ENCODE measurements at places on chromosomes 3 and 15.

- no peak for DNase-seq
These were observed 19.6 kb downstream of the EIF1B start for GRCh38 chr3:40329071-40329470.

- no peak for DNase-seq
These were observed 148.5 kb upstream of the PDZRN3 start for GRCh38 chr3:73773233-73773632.

DNA sequence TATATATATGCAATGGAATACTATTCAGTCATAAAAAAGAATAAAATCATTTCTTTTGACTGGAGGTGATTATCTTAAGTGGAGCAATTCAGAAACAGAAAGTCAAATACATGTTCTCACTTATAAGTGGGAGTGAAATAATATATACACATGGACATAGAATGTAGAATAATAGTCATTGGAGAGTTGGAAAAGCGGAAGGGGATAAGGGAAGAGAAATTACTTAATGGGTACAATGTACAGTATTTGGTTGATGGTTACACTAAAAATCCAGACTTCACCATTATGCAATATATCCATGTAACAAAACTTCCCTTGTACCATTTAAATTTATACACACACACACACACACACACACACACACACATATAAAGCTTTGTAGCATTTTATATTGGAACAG is 84.3 kb downstream of the RAP2B start:
- no peak for DNase-seq

DNA sequence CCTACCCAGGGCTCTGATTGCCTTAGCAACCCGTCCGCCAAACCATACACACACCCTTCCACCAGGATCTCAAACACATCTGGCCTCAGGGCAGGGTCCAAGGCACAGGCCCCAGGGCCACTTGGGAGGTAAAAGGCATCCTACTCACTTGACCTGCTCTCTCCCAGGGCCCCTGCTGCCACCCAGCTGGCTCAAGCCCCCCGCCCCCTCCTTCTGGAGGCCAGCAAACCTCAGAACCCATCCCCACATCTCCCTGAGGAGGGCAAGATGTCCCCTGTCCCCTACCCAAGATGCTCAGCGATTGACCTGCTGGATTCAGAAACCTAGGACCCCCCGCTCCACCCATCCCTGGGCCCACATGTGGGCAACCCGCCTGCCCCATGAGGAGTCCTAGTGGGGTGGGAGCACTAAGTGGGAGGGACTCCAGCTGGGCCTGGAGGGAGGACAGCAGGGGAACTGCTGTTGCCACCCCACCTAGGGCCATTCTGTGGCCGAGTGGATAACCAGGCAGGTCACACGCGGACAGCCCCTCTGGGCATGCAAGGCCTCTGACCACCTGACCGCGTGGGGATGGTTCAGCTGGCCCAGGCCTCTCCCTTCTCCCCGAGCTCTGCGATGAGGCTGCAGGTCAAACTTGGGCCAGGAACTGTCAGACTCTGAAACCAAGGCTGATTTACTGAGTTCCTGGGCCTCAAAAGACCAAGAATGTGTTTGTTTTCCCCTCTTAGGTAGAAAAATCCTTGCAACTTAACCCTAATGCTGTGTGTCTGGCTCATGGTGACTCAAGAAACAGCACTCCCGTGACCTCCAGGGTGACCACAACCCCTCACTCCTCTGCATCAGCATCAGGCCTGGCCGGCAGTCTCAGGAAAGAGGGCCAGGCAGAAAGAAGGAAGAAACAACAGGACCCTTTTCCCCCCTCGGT is 4.2 kb downstream of the MFGE8 start:
- DNase-seq, result no peak

GRCh38 chr3:117719316-117719926 is 1009.8 kb downstream of the TUSC7 start:
- DNase-seq, result no peak

DNA sequence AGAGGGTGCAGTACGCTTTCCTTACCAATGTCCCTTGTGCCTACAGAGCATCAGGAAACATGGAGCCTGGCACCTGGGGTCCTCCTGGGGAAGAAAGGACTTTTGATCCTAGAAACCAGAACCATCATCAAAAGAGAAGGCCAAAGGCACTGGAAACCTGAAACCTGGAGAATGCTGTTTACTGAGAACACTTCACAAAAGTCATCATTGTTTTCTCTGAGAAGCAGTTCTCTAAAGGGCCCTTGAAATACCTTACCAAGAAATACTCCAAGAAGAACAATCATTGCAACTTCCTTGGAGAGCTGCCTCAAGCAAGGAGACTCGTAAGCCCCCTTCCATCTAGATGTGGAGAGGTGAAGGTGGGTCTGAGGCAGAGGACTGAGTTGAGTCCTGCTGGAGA is 66.0 kb downstream of the TLE3 start:
- no peak for DNase-seq

DNA sequence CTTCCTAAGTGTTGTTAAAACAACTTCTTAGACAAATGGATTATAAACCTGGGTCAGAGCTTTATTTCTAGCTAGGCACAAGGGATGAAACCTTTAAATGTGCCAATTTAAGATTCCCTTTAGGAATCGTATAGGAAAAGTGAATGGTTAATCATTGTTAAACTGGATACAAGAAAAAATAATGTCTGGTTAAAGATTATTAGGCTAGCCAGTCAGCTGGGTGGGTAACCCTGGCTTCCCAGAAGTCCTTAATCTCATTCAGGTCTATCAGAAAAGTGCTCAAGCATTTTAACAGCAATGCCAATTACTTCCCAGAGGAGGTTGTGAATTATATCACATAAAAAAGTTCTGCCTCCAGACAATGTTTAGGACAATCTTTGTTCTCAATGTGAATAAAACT is 37.6 kb downstream of the NANOGP8 start:
- DNase-seq, result no peak

DNA sequence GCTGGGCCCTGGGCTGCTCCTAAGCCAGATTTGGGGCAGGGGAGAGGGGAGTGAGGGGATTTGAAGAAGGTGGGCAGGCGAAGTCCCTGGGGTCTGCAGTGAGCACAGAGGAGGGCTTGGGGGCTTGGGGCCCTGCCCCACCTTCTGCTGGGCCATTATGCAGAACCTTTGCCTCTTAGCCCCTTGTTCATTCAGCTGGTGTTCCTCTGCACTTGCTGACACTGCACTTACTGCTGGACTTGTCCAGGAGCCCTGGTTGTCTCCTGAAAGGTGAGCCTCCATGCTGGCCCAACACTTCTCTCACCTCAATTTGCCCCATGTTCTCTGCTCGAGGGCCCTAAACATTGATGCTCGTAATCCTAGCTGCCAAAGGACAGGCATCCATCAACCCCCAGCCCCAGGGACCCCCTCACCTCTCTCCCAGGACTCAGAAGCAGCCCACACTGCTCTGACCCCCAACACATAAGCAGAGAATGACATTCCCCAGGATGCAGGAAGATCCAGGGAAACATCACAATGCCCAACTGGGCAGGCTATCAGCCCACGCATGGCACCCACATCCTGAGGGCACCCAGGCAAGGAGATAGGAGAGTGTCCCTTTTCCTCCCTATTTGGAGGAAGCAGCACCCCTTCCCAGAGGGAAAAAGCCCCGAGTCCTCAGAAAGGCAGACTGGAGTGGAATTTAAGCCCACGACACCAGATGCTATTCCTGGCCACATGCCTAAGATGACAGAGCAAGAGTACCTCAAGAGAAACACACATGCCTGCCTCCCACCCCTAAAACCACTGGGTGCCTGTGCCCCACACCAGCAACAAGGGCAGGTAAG is 76.8 kb downstream of the ADCY5 start:
- DNase-seq, result no peak

DNA sequence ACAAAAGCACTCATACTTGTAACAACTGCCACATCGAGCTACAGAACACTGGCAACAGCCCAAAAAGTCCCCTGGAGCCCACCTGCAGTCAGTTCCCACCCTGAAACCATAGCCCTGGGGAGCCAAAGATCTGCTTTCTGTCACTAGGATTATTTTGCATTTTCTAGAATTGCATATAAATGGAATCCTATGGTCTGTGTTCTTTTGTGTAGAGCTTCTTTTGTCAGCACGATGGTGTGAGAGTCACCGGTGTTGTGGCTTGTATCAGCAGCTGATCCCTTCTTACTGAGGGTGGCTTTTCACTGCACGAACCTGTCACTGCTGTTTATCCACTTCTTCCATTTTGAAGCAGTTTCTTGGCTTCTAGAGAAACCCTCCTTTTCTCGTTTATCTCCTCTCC is 60.1 kb upstream of the PRR23E start:
- no peak for DNase-seq

DNA sequence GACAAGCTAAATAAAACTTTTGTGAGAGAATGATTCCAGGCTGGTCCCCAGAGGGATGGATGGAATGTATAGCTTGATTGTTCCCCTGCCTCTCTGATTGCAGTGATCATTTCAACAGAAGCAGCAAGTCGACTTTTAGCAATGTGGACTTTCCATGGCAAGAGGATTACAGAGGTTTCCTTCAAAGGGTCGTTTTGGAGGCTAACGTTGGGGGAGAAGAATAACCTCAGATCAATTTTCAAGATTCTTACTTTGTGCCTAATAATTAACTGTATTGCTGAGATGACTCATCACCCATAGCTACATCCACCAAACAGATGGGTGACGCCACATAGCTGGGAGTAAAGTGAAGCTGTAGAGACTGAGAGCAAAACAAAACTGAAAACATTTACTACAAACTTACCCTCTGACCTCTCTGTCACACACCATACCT is 79.9 kb downstream of the GTPBP8 start:
- DNase-seq, result no peak

GRCh38 chr3:195247086-195247862 is 23.7 kb downstream of the XXYLT1 start:
- no peak for DNase-seq

- DNase-seq, result no peak
These were observed 34.7 kb downstream of the NUP210 start for GRCh38 chr3:13385373-13385965.

DNA sequence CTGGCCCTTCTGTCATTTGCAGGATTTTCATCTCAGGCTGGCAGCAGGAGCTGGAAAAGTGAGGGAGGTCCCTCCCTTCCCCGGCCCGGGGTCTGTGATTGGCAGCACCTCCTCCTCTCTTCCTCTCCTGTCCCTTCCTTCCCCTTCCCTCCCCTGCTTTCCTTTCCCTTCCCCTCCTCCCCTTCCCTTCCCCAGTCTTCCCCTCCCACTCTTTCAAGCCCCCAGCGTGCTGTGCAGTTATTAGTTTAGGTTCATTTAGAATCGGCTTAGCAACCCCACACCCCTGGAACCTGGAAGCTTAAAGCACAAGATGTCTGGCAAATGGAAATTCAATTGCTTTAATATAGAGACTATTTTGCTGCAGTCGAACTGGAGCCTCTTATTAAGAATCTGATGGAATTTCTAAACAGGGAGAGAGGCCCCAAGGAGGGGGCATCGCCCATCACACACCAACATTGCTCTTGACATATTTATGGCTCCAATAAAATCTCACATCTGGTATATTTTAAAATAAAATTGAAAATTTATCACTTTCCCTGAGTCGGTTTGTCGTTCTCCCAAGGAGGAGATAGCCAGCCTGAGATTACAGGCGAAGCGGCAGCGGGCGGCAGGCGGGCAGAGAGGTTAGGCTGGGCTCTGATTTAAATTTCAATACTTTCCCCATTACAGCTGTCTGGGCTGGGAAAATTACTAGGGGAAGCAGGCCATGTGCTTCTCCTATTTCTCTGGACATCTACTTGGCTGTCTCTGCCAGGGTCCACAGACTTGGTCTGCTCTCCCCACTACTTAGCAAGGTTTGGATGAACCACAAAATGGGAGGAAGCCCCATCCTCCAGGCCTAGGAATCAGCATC is 98.9 kb downstream of the LINGO1 start:
- no peak for DNase-seq

DNA sequence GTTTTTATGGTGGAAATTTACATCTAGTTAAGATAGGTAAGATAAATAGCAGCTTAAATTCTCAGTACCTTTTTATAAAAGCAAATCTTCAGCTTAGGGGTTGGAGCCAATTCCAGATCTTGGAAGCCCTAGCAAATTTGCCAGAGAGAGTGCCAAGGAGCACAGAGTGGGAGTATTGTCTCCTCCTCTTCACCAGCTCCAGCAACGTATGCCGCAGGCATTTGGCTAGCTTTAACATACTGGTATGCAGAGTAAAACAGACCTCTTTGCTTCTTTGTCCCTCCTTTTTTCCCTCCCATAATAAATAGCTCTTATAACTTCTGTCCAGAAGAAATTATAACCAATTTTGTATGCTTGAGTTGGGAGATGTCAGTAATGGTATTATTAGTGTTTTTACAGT is 140.4 kb downstream of the DIPK2A start:
- DNase-seq, result no peak

DNA sequence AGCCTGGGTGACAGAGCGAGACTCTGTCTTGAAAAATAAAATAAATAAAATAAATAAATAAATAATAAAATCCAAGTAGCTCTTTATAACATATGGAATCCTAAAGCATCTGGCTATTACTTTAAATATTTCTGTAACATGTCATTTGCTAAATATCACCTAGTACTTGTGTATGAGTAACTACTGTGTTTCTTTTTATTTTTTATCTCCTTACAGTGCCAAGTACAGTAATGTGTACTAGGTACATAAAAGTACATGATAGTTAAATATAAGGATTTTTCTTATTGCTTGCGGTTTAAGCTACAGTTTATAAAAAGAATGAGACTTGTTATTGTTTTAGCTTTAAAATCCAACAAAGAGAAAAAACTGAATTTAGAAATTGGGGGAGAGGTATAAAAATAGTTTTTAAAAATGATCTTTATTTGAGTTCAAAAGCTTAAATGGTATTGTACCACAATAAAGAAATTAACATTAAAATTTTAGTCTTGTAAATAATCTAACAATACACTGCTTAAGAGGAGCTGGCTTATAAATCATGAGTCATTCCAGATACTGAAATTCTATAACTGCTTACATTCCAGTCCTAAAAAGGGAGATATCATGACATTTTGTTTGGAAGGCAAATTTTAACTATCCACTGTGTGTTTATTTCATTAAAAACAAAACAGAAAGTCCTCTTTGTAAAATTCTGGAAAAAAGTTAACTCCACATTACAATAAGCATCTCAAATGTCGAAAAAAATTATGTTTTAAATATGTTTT is 73.1 kb downstream of the FGF7 start:
- no peak for DNase-seq

DNA sequence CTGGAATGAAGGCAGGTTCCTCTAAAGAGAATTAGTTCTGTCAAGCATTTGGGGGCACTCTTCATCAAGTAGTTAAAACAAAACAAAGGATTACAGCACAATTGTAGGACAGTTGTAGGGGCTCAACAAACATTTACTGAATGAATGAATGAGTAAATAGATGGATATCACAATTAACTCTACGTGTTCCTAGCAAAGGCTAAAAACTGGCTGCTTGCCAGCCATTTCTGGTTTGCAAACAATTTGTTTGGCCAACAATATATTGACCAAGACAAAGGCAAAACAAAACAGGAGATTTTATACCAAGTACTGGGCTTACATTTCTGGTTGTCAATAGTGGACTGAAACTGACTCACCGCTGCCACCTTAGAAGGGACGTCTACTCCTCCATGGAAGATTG is 116.8 kb downstream of the ZNF280D start:
- no peak for DNase-seq

Data from GM12892 (cell line).